ENCODE measurements at places on chromosomes 5 and 9.
A peak's percentile ranks its signal among the peaks of the same experiment; 100 is the strongest.

GRCh38 chr5:73142035-73142434 lies 21.7 kb downstream of the TMEM171 start:
- no peak for DNase-seq

DNA sequence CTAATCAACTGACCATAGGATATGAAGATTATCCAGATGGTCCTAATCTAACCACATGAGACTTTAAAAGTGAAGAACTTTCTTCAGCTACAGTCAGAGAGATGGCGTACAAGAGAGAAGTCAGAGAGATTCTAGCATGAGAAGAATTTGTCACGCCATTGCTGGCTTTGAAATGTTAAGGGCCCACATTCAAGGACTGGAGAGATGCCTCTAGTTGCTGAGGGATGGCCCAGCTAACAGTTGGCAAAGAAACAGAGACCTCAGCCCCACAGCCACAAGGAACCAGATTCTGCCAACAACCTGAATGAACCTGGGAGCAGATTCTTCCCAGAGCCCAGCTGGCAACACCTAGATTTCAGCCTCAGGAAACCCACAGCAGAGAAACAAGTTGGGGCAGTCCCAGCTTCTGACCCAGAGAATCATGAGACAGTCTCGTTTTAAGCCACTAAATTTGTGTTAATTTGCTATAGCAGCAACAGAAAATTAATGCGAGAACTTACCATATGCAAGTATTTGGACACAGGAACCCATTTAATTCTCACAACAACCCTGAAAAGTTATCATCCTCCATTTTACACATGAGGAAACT lies 132.0 kb downstream of the MLLT3 start:
- DNase-seq = no peak

- DNase-seq = no peak
Measured at GRCh38 chr5:104305602-104306001, 743.0 kb upstream of the NUDT12 start.

DNA sequence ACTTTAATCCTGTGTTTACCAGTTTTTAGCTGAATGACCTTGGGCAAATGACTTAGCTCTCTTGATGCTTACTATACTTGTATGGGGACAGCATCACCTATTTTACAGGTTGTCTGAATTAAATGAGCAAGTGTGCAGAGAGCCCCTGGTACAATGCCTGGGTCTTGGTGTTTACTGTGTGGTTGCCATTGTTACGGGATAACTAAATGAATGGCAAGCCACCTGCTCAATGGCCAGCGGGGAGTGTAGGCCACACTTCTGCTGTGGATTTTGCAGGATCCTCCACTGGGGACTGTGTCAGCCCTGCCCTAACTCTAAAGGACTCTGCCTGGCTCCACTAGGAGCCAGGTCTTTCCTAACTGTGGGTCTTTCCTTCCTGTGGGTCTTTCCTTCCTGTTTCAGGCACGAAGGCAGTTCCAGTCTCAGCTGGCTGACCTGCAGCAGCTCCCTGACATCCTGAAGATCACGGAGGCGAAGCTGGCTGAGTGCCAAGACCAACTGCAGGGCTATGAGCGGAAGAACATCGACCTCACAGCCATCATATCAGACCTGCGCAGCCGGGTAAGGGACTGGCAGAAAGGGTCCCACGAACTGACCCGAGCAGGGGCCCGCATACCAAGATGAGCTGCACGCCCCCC lies 10.3 kb upstream of the GLE1 start:
- no peak for DNase-seq

GRCh38 chr9:134592018-134592818 lies 49.4 kb upstream of the COL5A1 start:
- no peak for DNase-seq

GRCh38 chr5:113017881-113018635 lies 41.5 kb downstream of the DCP2 start:
- no peak for DNase-seq

- no peak for DNase-seq
Measured at GRCh38 chr5:158758675-158759074, 341.0 kb downstream of the EBF1 start.

- no peak for DNase-seq
Measured at GRCh38 chr5:142319105-142319504, 5.7 kb downstream of the SPRY4 start.

DNA sequence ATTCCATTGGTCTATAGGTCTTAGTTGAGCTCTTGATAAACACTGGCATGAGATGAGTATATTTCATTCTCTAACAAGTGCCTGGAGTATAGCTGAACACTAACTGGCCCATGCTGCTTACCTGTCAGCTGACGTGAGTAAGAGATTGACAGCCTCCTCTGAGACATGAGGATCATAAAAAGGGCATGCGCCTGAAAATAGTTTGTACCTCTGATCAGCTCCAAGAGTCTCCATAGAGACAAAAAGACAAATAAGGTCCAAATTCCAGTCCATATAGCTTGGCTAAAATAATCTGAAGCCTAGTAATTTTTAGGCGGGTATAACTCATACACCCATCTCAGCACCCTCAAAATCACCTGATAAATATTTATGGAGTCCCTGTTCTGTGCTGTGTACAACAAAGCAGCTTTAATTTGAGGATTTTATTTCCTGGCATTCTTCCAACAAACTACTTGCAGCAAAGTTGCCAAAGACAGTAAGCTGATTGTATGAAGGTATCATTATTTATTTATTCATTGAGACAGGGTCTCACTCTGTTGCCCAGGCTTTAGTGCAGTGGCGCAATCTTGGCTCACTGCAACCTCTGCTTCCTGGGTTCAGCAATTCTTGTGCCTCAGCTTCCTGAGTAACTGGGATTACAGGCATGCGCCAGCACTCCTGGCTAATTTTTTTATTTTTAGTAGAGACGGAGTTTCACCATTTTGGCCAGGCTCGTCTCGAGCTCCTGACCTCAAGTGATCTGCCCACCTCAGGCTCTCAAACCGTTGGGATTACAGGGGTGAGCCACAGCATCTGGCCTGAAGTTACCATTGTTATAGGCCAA lies 16.2 kb upstream of the FSD1L start:
- no peak for DNase-seq

- peak; percentile 66 for DNase-seq
Measured at GRCh38 chr9:123339666-123340510, 16.1 kb upstream of the CRB2 start.

GRCh38 chr5:66002415-66002814 lies 76.0 kb downstream of the ERBIN start:
- DNase-seq = no peak

DNA sequence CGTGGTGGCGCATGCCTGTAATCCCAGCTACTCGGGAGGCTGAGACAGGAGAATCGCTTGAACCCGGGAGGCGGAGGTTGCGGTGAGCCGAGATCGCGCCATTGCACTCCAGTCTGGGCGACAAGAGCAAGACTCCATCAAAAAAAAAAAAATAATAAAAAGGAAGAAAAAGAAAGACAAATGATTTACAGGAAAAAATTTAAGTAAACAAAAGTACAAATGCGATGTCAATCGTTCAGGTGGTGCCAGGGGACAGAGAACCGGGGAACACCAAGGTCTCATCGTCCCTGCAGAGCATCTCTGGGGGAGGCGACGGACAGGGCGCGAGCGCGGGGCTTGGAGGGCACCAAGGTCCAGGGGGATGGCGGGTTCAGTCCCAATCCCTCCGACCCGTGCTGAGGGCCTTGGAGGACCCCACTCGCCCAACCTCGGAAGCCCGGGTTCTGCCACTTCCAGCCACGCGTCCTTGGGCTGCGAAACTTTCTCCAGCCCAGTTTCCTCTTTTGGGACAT lies 607 bp upstream of the HNRNPAB start:
- peak; percentile 40 for DNase-seq
